ENCODE measurements at places on chromosomes 16 and 17.

DNA sequence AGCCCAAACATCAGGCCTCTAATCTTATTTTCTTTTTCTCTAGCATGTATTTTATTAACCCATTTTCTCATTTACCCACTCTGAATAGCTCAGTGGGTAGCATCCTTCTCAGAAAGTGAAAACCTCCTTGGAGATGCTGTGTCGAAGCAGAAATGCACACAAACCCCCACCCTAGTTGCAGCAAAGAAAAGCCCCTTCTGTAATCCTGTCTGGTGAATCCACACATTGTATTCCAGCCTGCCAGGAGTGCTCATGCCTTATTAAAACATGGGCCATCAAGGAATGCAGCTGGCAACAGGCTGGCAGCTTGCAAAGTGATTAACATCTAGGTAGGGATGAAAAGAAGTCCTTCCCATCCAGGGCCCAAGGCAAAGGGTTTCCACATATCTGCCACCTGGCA lies 39.7 kb upstream of the AXIN2 start:
- no peak for DNase-seq

DNA sequence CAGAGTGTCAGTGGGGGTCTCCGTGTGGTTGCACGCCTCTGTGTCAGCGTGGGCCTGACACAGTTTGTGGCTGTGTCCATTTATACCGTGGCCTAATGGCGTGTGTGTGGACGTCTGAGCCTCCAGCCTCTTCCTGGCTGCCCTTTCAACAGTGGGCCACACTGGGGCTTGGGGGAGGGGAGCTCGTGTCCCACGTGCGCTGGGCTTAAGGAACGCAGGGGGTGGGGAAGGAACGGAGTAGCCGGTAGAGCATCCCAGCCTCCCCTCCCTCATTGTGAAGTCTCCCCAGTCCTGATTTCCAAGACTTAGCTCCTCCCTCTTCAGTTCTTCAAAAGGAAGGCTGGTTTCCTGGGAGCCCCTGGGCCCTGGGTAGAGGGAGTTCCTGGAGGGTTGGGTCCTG lies 9.5 kb upstream of the HES7 start:
- DNase-seq: no peak

- no peak for DNase-seq
Observed at GRCh38 chr16:28131743-28132393, 68.4 kb upstream of the GSG1L start.

- no peak for DNase-seq
Observed at GRCh38 chr17:42512733-42513251, 23.2 kb upstream of the NAGLU start.

DNA sequence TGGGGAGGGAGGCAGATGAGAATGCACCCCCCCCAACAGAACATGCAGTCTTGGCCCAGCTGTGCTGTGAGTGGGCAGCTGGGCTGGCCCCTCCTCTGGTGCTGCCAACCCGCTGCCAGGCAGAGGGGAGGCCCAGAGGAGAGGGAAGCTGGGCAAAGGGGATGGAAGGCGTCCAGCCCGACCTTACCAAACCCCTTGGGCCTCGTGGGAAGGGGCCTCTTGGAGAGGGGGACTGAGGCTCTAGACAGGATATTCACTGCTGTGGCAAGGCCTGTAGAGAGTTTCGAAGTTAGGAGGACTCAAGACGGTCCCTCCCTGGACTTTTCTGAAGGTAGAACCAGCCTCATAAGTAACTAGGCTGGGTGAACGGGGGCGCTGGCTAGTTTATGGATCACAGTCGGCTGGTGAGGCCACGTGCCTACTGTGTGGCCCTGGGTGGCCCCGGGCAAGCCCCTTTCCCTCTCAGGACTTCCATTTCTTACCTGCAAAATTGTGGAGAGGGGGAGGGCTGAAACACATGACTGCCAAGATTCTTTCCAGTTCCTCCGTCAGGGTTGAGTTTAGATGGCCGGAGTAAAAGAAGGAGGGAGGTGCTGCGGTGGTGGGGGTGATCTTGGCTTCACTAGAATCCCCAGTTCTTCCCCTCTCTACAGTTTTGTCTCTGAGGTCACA lies 857 bp upstream of the STAT5A start:
- DNase-seq: peak; percentile 35

DNA sequence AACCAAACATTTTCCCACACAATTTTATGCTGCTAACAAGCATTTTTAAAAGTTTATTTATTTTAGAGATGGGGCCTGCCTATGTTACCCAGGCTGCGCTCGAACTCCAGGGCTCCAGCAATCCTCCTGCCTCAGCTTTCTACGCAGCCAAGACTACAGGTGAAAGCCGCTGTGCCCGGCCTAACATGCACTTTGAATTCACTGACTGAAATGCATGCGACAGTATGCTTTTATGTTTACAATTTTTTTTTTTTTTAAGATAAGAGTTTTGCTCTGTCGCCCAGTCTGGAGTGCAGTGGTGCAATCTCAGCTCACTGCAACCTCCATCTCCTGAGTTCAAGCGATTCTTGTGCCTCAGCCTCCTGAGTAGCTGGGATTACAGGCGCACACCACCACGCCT lies 47.8 kb downstream of the MAP1LC3B start:
- no peak for DNase-seq

GRCh38 chr17:81391293-81391935 lies 3.8 kb upstream of the BAHCC1 start:
- DNase-seq: no peak

GRCh38 chr16:30786115-30786935 lies 680 bp downstream of the ZNF629 start:
- no peak for DNase-seq

GRCh38 chr17:82320140-82320840 lies 2.9 kb upstream of the CD7 start:
- DNase-seq: no peak

DNA sequence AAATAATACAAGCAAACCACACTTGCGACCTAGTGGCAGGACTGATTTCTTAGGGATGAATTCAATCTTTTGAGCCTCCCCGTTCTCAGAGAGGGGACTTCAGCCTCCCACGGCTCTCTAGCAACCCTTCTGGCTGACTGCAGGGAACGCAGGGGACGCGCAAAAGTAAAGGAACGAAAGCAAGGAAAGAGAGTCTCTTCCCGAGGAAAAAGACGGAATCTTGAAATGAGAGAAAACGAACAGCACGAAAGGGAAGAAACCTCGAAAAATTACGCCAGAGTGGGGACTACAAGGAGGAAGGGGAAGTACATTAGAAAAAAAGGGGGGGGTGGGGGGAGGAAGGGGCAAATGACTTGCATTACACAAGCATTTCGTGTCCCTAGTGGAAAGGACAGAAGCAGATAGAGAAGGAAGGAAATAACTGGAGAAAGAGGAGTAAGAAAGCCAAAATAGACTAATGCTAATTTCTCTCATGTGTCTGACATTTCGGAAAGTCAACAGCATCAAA lies 1.2 kb downstream of the GRB2 start:
- DNase-seq: peak; percentile 16

- no peak for DNase-seq
Observed at GRCh38 chr16:47956916-47957315, 198.9 kb downstream of the ABCC12 start.

DNA sequence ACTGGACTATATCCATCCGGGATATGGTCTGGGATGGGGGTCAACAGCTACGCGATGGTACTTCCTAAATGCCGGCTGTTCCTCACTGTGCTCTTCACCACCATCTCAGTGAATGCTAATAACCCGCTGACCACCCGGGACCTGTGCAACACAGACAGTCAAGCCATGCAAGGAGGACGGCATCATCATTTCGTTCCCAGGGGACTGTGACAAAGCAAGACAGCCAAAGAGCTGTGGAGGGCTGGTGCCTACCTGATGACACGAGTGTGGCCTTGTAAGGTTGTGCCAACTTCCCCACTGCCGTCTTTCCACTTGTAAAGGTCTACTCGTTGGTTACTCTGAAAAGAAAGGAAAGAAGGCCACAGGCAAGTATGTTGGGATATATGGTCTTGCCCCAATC lies 33.7 kb downstream of the WDR59 start:
- DNase-seq: no peak

DNA sequence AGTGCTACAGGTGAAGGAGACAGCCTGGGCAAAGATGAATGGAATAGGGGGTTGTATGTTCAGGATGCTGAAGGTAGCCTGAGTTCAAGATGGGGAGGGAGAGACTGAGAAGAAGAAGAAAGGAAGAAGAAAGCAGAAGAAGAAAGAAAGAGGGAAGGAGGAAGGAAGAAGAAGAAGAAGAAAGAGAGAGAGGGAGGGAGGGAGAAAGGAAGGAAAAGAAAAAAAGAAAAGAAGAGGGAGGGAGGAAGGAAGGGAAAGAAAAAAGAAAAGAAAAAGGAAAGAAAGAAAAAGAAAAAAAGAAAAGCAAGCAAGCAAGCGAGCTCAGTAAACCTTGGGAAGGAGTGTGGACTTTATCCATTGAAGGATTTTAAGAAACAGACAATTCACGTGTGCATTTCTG lies 7.8 kb downstream of the CCDC42 start:
- DNase-seq: no peak

GRCh38 chr17:40219594-40220338 lies 662 bp downstream of the WIPF2 start:
- peak; percentile 4 for DNase-seq

DNA sequence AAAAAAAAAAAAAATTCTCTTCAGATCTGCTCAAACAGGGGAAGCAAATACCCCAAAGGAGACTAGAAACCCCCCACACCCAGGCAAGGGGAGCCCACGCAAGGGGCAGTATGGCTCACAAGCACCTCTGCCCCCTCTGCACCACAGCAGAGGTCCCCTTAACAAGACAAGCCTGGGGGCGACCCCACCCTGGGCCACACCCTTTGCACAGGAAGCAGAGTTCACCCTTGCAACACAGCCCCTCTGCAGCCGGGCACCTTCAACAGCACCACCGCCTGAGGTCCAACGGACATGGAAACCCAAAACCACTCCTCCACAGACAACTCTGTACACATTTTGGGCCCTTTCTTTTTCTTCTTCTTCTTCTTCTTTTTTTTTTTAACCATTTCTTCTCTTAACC lies 12.8 kb downstream of the AXIN1 start:
- no peak for DNase-seq

DNA sequence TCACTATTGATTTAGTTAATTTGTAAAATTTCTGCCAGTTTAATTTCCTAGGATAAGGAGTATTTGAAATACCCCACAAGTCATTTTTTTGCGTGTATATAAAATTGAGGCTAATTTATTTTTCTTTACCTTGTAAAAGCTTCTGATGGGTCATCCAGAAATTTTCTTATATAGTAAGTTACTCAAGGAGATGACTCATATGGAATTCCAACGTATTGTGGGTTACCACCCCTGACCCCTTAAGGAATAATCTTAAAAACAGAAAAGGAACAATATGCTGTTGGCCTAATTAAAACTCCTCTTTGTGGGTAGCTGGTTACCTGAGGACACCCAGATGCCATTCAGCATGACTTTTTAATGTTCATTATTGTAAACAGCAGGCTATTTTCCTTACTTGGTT lies 13.6 kb downstream of the HEATR6 start:
- DNase-seq: no peak

DNA sequence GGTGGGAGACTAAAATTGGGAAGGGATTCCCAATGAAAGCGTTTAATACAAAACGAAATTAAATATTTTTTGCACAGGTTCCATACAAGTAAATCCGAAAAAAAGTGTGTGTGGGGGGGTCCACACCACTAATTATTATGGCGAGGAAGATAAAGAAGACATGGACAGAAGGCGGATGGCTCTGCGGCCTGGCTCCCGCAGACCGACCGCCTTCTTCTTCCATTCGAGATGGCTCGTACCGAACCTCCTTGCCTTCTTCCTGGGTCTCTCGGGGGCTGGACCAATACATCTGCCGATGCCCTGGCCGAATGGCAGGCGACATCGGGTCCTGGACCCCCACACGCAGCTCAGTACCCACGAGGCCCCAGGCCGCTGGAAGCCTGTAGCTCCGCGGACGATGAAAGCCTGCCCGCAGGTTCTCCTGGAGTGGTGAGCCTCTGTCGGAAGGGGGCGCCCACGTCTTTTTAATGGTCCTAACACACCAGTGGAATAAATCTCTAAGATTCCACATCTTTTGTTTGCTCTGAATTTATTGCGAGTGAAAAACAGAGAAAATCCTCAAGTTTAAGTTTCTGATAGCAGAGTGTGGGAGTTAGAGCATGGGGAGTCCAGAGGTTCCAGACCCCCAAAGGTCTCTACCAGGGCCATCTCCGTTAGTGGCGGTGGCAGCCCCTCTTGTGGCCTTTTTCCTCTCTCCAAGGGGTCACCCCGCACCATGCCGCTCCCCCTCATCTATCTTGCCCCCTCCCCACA lies 1.4 kb downstream of the PRAC2 start:
- peak; percentile 27 for DNase-seq

DNA sequence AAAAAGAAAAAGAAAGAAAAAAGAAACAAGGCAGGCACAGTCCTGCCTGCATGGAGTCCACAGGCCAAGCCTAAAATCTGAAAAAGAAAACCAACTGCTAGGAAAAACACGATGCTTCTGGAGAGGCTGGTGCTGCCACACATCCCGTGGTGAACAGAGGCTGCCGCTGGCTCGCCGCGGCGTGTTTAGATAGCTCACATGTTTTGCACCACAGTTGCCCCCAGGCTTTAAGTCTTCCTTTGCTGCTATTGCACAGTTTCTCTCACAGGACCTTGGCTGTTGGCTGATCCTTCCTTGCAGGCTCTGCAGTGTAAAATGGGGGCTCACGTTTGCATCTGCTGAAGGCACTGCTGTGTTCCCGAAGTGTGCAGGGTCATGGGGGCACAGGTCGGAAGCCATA lies 8.6 kb downstream of the SLC6A4 start:
- no peak for DNase-seq

- no peak for DNase-seq
Observed at GRCh38 chr16:69040144-69040909, 65.1 kb upstream of the HAS3 start.

DNA sequence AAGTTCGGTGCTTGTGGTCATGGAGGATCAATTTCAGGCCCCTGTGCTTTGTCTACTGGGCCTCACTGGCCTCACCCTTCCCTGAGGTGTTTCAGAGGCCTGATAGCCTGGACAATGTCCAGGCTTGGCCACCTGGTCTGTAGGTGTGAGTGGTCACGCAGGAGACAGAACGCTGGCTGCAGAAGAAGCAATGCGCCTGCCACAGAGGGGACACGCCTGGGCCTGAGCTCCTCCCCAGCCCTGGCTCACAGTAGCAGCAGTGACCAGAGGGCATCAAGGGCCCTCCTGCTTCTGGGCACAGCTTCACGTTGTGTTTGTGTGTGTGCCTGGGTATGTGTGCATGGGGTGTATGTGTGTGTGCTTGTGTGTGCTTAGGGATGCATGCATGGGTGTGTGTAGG lies 1.9 kb upstream of the PITPNM3 start:
- no peak for DNase-seq

GRCh38 chr16:3348547-3349167 lies 7.0 kb upstream of the OR2C1 start:
- DNase-seq: no peak

GRCh38 chr16:49148410-49148809 lies 133.2 kb downstream of the CBLN1 start:
- DNase-seq: no peak

GRCh38 chr16:31785126-31785525 lies 88.5 kb upstream of the ZNF267 start:
- DNase-seq: no peak

- DNase-seq: no peak
Observed at GRCh38 chr16:31181102-31181830, 1.3 kb downstream of the FUS start.

- DNase-seq: no peak
Observed at GRCh38 chr16:2160915-2161551, 5.5 kb downstream of the TRAF7 start.
